Stimulated activated CD4-positive, alpha-beta T cell treated with anti-CD3 and anti-CD28 coated beads, Interleukin-12 subunit alpha, Interleukin-12 subunit beta, amount 100 ng/mL, for 4 hours (primary cell): ENCODE measurements at places on chromosomes 11 and 22.

DNA sequence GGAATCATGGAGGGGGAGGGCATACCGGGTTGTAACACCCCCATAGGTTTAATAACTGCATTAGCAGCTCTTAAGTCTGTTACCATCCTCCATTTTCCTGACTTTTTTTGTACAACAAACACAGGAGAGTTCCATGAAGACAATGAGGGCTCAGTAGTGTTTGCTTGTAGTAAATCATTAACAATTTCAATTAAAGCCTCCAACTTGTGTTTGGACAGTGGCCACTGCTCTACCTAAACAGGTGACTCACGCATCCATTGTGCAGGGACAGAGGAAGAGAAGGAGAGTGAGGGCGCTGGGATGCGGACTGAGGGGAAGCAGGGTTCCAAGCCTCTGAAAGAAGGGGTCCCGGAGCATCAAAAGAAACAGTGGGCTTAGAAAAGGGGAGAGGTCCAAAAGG lies 21.3 kb upstream of the MTNR1B start:
- DNase-seq, result no peak

DNA sequence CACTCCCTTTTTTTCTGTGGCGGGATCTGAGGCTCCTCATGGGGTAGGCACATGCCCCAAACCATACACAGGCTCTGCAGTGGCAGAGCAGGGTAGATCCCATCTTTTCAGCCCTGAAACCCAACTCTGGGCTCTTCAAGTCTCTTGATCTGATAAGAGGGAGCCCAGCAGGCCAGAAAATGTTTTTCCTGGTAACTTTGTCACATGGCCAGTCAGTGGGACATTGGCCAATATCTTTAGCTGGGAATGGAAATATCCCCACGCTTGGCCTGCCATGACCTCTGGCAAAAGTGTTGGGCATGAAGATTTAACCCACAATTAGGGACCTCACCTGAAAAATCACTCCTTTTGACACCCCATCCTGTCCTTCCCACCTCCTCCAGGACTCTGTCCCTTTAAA lies 8.1 kb downstream of the INPP5J start:
- DNase-seq, result no peak

DNA sequence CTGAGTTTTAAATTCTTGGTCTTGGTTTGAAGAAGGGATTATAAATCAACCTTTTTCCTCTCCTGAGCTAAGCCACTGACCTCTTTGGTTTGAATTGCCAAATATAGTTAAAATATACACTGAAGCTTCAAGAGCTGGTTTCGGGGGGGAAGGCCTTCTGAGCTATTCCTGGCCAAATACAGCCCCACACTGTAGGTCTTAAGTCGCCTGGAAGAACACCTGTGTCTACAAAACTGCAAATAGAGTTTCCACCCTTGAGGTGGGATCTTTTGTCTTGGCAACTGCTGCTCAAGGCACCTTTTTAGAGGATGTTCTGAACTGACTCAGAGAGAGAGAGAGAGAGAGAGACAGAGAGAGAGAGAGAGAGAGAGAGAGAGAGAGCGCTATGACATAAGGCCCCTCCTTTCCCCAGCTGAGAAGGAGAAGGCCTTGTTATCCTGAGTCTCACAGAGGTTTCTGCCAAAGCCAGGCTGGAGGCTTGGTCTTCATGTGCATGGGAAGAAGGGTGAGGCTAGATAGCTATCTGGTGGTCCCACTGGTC lies 5.5 kb downstream of the ADM start:
- no peak for DNase-seq

GRCh38 chr11:34339149-34340064 lies 18.4 kb downstream of the ABTB2 start:
- DNase-seq, result no peak

DNA sequence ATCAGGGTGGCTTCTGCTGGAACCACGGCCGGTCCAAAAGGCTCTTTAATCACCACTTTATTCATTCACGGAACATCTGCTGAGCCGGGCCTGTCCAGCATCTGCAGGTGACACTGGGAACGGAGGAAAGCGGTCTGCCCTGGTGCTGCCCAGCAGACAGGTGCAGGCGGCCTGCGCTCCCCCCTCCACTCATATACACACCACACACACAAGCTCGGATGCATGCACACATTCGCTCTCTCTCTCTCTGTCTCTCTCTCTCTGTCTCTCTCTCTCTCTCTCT lies 736.9 kb downstream of the BRD1 start:
- DNase-seq, result no peak

DNA sequence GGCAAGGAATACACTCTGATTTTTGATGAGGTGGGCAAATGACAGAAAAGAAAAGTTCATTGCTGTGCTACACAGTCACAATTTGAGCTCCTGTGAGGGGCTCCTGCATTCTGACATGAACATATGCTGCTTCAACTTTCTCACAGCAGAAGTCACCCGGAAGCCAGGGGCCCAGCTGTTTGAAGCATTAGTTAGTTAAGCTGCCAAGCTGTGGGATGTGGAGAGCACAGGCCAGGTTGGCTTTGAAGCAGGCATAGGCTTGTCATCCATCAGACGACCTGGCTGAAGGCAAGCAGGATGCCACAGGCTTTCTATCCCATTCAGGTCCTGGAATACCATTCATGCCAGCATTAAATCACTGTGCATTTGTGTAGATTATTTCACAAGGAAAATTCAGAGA lies 63.1 kb downstream of the MTNR1B start:
- DNase-seq, result no peak

GRCh38 chr22:39581303-39581702 lies 10.8 kb downstream of the CACNA1I start:
- no peak for DNase-seq

DNA sequence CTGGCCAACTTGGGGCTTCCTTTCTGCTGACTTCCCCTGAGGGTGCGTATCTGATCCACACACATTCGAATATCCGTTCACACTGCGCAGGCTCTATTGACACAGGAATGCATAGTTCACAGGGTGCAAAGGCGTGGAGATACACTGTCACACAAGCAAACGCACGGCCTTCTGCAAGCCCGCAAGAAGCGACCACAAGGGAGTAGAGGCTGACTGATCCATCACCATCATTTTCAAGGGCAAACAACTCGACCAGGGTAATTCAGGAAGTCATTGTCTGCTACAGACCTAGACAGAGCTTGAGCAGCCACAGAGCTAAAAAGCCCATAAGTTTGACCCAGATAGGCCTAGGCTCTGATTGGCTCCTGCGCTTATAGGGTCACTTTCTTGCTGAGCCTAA lies 392.3 kb downstream of the MN1 start:
- DNase-seq, result no peak

GRCh38 chr22:40426594-40427333 lies 56.4 kb downstream of the SGSM3 start:
- no peak for DNase-seq

GRCh38 chr22:48968201-48968959 lies 859.3 kb downstream of the BRD1 start:
- DNase-seq, result peak; percentile 23

GRCh38 chr11:67606093-67606491 lies 644 bp upstream of the NDUFV1 start:
- DNase-seq, result no peak

DNA sequence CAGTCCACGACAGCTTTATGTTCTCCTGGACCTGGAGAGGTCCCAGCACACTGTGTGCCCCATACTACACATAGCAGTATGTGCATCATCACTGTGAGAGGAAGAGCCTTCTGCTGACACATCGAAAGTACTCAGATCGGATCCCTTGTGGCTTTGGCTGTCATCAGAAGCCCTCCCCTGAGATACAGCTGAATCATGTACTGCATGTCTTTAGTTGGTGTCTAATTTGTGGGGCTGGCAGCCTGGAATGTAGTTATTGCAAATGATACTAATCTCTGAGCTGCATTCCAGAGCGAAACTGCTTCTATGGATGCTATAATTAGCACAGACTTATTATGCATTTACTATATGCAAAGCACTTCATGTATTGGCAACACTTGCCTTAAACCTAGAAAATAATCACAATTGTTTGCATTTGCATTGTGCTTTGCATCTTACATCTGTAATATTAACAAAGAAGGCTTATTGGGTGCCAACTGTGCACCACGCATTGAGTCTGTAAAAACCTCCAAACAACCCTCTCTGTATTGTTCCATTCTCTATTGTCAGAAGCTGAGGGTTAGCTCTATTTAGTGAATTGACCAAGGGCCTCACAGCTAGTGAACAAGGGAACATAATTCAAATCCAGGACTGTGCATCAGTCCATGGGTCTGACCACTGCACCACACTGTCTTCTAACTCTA lies 89.2 kb upstream of the CRTAM start:
- peak; percentile 44 for DNase-seq

GRCh38 chr11:48074425-48075181 lies 94.2 kb downstream of the PTPRJ start:
- DNase-seq, result no peak

DNA sequence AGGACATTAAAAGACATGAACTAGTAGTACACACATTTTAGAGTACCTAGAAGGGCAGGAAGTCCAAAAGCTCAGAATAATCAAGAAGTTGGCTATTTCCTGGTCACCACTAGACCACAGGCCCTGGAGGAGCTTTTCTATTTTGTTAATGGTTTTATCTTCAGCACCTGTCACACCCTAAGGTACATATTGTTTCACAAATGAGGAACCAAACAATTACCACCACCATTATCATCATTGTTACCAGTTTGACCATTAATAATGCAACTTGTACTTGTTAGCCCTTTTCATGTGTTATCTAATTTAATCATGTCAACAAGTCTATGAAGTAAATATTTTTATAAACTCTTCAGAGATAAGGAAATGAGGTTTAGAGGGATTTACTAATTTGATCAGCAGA lies 4.9 kb downstream of the MRPL48 start:
- DNase-seq, result no peak

- DNase-seq, result no peak
Measured at GRCh38 chr11:60919956-60920355, 4.3 kb upstream of the TMEM132A start.

DNA sequence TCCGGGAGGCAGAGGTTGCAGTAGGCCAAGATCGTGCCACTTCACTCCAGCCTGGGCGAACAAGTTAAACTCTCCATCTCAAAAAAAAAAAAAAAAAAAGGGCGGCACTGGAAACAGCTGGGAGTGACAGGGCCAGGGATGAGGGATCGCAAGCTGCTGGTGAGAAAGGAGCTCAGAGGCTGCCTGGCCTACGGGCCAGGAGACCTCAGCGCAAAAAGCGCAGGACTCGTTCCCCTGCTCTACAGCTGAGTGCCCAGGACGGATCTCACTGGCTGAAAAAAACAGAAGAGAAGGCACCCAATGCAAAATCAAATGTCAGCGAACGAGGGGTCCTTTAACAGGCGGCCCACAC lies 650 bp upstream of the NUP50 start:
- no peak for DNase-seq
